ENCODE measurements at places on chromosomes 7 and 10.

DNA sequence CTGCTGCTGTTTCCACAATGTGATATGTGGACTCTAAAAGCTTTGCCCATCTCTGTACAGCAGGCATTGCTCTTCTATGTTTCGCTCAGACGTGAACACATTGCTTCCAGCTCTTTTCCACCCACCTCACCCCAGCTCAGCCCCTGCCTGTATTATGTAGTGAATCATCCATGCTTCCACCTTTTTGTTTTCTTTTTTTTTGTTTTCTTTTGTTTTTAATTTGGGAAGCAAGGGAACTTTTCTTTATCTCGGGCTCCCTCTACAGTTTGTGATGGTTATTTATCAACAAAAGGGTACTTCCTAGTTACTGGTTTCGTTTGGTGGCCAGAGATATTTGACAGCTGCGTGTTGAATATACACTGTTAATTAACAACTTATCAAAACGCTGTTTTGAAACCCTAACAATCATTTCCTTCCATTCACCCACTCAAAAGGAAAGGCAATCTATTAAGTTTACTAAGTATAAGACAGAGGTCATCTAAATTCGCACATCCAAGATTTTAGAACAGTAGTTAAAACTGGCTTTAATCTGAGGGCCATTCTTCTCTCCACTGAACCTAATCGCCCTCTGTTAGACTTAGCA lies 127.9 kb upstream of the STK17A start:
- DNase-seq = no peak

DNA sequence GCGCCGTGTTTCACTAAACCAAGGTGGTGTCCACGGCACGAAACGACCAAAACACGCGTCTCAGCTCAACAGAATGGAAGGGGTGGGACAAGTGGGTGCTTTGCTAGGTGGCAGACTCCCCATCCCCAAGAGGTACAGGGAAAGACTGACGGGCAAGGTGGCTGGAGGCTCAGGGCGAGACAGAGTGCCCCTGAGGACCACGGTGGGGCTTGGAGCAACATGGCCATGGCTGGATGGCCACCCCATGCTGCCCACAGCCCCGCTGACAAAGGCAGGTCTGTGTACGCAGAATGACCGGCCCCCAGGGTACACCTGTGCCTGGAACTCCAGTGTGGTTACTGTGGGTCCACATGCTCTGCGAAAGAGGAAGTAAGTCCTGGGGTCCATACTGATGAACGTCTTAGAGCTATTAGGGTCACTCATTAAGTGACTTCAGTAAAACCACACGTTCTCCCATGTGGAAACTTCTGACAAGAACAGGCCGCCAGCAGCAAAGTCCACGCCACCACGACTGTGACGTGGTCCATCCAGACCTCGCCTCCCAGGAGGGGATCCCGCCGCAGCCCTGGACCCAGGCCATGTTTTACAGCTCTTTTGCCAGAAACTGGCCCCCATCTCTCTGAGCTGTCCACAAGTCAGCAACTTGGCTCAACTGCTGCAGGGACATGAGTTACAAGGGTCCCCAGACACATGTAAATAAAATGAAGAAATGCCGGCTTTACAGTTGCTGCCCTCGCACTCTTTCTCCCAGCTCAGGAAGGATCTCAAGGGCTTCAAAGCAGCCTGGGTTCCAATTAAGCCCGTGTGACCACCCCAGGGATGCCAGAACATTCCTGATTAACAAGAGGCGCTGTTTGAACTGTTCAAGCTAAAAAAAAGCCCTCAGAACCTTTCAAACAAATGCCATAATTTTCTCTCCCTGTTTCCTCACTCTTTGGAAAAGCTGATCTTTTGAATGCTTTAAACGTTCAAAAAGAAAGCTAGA lies 66.8 kb downstream of the MAD1L1 start:
- no peak for DNase-seq

GRCh38 chr10:59905066-59905730 lies 1.2 kb downstream of the CCDC6 start:
- no peak for DNase-seq

GRCh38 chr10:9238041-9238440 lies 1183.6 kb downstream of the GATA3 start:
- DNase-seq = no peak

DNA sequence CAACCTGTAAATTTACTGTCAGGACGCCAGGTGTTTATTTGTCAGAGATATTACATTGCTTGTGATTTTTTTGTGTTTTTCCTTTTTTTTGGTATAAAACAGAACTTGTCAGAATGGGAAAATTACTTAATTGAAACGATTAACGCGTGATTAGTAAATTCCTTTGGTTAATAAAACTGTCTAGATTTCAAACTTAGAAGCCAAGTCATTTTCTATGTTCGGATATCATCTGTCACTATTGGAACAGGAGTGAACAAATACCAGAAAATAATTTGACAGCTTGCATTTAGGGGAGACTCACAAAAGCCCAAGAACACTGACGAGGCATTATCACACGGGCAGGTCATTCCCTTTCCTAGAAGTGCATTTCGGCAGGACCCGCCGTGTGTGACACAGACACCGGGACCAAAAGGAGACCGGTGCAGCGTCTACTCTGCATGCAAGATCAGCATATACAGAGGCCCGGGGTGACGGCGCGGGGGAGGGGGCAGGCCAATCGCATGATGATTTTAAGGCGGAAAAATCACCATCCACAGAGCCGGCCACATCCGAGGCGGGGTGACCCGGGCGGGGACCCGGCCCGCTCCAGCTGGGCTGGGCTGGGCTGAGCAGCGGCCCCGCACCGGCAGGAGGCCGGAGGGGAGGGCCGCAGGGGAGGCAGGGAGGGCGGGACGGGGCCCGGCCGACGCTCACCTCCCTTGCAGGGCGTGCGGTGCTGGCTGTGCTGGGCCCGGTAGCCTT lies 841 bp downstream of the GLUD1 start:
- peak; percentile 32 for DNase-seq
